Stimulated activated CD4-positive, alpha-beta T cell treated with anti-CD3 and anti-CD28 coated beads, Interleukin-1b, Interleukin-23, amount 100 ng/mL, for 1 hour (primary cell): ENCODE measurements at places on chromosomes 1 and 21.

DNA sequence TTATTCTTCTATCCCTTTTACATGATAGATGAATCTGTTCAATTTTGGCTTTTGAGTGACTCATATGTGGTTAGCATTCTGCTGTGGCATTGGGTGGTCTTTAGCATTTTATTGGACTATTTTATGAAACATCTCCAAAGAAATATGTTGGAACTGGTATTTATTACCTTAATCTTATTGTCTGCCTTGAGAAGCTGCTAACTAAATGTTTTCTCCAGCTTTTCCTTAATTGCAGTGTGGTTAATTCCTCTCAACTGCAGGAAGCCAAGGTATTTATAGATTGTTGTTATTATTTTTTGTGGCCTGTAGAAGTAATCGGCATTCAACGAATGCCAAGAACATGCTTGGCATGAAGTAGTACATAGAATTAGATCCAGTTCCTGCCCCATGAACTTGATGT, 64.1 kb downstream of the NOS1AP start:
- no peak for DNase-seq

GRCh38 chr1:89682611-89683010, 49.7 kb downstream of the LRRC8C start:
- no peak for DNase-seq

DNA sequence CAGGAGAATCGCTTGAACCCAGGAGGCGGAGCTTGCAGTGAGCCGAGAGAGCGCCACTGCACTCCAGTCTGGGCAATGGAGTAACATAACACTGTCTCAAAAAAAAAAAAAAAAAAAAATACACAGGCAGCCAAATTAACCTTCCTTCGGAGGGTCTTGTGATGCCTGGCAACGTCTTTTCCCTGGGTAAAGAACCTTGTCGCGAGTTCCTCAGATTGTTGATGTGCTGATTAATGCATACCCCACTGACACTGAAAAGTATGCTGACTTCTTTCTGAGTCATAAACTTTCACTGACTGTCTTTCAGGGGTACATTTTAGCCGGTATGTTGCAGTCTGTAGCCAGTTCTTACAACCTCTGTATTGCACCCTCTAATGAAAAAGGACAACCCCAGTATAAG, 95.1 kb upstream of the SOD1 start:
- no peak for DNase-seq

GRCh38 chr1:239587066-239587465, 200.7 kb downstream of the CHRM3 start:
- DNase-seq: no peak

GRCh38 chr21:38639571-38640354, 141.5 kb upstream of the ERG start:
- no peak for DNase-seq

DNA sequence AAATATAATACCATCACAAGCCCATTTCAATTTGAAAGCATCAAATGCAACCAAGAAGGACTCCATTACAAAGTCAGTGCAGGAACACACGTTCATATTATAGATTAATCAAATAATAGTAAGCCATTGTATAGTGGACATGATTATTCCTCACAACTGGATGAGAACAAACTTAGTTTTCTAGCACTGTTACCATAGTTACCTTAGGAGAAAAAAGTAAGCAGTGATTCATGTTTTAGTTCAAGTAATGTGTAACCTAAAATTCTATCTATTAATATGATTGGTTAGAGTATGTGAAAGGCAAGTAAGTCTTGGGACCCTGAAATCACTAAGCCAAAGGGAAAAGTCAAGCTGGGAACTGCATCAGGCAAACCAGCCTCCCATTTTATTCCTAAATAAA, 15.2 kb downstream of the SSX2IP start:
- no peak for DNase-seq

DNA sequence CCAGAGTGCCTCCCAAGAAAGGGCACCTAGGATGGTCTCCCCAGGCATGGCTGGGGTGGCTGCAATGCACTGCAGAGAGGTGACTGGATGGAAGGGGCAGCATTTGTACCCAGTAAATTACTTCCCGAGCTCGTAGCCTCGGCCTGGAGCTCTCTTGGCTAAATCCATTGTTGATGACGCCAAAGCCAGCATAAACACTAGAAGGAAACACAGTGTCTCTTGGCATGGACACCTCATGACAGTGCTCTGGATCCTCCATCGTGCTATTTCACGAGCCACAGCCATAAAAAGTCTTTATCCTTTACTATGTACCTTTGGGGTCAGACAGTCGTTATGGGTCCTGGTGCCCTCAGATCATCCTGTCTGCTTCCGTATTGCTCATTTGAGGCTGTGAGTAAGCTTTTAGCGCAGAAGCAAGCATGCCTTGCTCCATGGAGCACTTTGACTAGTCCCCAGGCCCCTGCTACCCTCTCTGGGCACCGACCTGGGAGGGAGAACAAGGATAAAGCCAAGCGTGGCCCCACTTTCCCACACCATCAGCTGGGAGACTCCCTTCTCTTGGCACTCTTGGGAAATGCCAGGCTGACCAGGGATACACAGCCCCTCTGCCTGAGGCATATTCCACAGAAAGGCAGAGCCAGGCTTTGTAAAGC, 10.3 kb upstream of the PRELP start:
- no peak for DNase-seq

DNA sequence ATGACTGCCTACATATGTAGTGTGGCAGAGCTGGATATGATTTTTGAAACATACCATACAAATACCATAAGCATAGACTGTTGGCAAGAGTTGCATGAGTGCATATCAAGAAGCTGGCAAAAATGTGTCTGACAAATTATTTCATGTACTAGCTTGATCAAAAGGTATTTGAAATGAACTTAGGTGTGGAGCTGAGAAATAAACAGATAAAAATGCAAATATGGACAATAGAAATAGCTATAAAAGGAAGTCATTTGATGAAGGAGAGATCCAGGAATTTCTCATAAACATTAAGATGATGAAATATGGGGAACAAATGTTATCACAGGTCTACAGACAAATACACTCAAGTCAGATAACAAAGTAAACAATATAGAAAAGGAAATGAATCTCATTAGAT, 609.1 kb downstream of the PTPRC start:
- DNase-seq: no peak

GRCh38 chr1:11845641-11846335, 1.8 kb downstream of the NPPA start:
- DNase-seq: no peak

DNA sequence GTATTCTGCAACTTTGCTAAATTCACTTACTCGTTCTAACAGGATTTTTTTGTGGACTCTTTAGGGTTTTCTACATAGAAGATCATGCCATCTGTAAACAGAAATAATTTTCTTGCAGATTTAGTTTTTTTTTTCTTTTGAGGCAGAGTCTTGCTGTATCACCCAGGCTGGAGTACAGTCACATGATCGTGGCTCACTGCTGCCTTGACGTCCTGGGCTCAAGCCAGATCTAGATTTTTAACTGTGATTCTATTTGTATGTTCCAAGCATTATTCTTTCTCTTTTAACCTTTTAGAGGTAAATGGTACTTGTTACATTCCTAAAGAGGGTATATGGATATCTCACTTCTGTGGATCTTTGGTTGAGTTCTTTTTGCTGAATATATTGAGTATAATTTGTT, 18.6 kb downstream of the FABP3 start:
- no peak for DNase-seq

GRCh38 chr1:93577536-93578432, 103.9 kb downstream of the BCAR3 start:
- DNase-seq: no peak

- DNase-seq: no peak
These were observed 17.8 kb downstream of the VPS26C start for GRCh38 chr21:37249112-37249904.

DNA sequence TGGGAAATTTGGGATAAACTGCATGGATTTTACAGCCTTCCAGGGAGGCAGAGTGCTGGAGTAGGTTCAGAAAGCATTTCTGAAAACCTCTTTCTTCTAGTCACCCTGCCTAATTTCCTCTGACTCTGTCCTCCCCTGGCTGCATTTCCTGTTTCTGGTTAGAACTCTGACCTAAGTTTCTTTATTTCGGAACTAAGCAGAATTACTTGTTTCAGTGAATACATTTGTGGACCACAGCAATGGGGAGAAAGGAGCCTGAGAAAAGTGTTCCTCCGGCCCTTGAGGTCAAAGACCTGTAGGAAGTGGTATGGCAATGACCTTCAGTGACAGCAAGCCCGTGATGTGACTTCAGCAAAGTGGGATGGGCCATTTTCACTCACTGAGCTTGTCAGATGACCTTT, 173.4 kb upstream of the RUNX1 start:
- DNase-seq: no peak

DNA sequence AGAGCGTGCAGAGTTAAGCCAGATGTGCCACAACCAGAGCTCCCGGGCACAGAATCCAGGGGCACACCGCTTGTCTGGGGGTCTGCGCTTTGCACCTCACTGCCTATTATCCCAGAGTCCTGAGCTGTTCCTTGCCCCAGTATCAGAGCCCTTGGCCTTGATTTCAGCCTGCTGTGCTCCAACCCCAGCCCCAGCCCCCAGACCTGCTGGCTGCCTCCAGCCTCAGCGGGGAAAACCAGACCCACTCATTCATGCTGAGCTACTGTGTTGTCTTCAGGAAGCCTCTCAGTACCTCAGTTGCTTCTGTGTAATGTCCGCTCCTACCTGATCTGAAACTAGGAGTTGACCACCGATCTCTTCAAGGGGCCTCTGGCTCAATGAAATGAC, 1.1 kb downstream of the IKBKE start:
- DNase-seq: no peak

DNA sequence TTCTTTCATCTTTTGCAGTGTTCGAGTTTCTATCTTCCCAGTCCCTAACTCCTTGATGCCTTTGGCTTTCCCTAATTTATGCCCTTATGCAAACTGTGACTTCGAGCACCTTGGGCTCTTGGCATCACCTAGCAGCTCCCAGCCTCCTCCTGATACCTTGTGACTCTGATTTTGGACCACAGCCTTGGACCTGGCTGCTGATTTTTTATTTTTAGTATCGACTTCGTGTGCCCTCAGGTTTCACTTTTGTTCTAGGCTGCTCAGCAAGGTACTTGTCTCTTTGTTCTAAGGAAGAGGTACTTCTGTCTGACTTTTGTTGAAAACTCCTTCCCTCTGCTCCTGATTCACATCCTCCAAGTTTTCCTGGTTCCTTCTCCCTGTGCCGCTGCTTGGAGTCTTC, 69.6 kb upstream of the KCNK1 start:
- no peak for DNase-seq

- DNase-seq: no peak
These were observed 863 bp downstream of the FH start for GRCh38 chr1:241518476-241519307.

- no peak for DNase-seq
These were observed 193.6 kb downstream of the RPS6KC1 start for GRCh38 chr1:213244664-213245091.

DNA sequence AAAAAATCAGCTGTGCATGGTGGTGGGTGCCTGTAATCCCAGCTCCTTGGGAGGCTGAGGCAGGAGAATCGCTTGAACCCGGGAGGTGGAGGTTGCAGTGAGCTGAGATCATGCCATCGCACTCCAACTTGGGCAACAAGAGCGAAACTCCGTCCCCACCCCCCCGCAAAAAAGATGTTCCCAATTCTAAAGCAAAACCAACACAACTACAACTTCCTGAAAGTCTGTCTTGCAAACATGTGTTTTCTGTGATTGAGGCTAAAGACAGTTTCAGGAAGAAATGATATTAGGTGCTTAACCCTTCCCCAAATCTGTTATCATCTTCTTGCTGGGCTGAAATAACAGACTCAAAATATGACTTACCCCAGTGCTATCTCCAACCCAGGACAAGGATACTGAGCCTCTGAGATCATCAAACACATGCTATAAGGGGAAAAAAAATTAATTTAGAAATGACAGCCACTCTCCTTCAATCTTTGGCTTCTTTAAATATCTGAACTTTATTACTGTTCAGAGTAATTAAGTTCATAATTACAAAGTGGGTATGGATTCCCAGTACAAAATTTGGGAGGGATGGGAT, 28.5 kb downstream of the SORT1 start:
- no peak for DNase-seq

DNA sequence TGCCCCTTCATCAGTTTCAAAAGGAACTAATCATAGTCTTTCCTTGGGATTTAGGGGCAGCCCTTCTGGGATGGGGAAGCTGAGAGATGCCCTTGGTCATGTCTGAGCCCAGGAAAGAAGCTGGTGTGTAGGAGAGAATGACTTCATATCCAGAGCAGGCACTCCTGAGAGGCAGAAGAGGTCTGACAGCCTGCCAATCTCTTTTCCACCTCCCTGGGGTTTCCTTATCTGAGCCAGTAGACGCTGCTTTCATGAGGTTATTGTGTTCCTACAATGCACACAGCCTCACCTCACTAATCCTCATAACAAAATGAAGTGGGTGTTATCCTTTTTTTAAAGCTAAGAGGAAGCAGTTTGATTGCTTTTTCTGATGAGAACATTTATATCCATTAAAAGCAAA, 14.1 kb downstream of the ROR1 start:
- DNase-seq: no peak
